T47D (cell line): ENCODE measurements at places on chromosomes 1 and 21.

GRCh38 chr1:53689736-53690326 is 49.1 kb downstream of the GLIS1 start:
- no peak for DNase-seq

- no peak for DNase-seq
Measured at GRCh38 chr1:201565771-201566528, 27.0 kb downstream of the NAV1 start.

GRCh38 chr1:37647281-37647680 is 12.6 kb upstream of the RSPO1 start:
- DNase-seq = peak; percentile 20

DNA sequence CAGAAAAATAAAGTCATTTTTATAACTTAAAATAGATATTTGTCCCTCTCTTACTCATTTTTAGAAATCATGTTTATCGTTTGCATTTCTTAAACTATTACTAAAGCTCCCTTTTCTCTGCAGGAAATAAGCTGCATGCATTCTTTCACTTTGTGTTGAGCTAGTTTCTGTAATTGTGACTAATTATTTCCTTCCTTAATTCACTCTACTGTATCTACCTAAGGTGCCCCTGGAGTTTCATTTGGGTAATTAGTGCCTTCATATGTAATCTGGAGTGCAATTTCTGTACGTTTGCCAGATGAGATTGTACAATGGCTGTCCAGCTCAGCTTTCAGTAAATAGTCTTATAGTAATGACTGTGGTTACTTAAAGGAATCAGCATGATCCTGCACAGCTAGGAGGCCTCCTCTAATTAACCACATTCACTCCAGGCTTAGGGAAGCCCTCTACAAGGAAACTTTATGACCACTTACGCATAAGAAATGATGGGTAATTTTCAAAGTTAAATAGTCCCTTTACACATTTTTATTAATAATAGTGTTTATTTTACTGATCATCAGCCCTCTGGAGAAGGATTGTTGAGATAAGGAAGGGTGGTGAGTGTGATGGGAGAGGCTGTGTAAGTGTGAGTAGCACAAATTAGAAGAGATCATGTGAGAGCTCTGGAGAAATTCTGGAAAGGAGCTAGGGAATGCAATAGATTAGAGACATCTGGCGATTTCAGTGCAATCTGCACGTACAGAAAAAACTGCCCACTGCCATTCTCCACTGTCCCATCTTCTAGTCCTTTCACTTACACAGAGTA is 86.8 kb downstream of the LRRC8C start:
- DNase-seq = no peak

GRCh38 chr1:102045752-102046151 is 49.0 kb upstream of the OLFM3 start:
- no peak for DNase-seq

DNA sequence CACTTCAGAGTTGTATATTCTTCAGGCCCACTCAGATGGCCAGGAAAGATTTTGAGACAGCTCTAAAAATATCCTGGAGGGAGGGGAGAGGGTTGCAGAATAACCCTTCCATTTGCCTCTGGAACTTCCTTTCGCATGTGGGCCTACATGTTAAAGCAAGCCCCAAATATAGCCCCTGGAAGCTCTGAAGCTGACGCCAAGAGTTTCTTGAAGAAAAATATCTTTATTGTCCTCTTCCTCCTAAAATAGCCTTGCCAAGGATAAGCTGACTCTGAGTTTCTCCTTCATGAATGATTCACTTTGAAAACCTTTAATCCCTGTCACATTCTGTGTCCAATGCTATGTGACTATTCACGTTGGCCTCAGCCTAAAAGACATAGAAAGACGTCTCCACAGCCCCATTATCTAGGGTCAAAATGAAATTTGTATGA is 6.4 kb downstream of the C1orf116 start:
- no peak for DNase-seq

DNA sequence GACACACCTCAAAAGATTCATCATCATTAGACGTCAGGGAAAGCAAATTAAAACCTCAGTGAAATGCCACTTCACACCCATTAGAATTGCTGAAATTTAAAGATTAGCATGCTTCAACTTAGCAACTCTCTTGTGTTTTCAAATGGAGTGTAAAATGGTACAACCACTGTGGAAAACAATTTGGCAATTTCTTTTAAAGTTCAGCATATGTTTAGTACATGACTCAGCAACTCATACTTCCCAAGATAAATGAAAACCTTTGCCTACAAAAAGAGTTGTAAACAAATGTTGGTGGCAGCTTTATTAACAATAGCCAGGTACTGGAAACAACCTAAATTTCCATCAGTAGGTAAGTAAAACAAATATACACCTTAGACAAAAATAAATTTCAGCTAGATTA is 42.7 kb downstream of the ST3GAL3 start:
- DNase-seq = no peak

GRCh38 chr1:78055565-78056132 is 9.9 kb downstream of the GIPC2 start:
- no peak for DNase-seq

GRCh38 chr1:89781494-89782126 is 39.2 kb upstream of the LRRC8D start:
- no peak for DNase-seq

- peak; percentile 33 for DNase-seq
Measured at GRCh38 chr21:33762803-33763581, 120.7 kb downstream of the ITSN1 start.

DNA sequence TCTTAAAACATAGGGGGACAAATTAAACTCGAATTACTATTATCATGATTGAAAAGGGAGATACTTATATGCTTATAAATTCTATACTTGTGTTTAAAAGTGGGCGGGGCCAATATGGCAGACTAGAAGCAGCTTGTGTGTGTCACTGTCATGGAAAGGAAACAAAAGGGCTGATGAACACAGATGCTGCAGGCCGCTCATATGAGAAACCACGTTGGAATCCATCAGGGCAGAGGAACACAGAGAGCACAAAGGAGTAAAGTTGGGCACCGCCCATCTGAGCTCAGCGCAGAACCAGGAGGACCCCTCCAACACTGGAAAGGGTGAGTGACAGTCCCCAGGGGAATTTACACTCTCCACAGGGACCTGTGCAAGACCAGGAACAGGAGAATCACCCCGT is 107.0 kb downstream of the SLC5A9 start:
- no peak for DNase-seq

DNA sequence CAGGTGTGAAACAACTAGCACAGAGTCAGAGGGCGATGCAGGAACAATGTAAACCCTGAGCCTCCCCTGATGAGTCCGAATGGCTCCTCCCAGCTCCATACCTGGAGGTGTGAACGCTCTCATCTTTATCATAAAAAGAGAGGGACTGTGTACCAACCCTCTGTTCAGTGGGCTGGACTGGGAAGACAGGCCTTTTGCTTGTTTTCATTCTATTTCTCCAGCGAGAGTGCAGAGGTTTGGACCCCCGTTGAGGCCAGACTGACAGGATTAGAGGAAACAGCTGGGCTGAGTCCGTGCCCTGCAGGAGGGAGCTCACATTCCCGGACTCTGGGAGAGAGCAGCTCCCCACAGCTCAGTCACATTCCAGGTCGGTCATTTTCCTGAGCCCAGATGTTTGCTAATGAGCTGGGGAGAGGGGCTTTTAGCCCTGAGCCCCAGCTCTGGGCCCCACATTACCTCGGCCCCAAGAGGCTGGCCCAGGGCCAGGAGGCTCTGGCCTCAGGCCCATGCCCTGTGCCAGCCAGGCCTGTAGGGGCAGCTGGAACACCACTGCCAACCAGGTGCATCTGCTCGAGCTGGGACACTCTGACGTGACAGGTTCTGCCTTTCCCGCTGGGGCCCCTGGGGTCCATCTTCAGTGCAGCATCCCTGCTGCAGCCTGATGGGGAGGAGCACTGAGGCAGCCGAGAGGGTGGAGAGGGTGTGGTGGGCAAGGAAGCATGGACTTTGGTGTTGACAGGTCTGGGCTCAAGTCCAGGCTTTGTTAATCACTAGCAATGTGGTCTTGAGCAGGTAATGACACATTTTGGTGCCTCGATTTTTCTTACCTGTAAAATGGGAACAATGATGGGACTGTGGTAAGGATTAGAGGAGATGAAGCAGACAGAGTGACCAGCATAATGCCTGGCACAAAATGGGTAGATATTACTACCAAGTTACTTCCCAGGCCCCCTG is 3.5 kb upstream of the NBL1 start:
- peak; percentile 42 for DNase-seq

GRCh38 chr1:151346082-151346768 is 827 bp downstream of the RFX5 start:
- no peak for DNase-seq

- no peak for DNase-seq
Measured at GRCh38 chr1:11198851-11199594, 9.9 kb downstream of the ANGPTL7 start.

DNA sequence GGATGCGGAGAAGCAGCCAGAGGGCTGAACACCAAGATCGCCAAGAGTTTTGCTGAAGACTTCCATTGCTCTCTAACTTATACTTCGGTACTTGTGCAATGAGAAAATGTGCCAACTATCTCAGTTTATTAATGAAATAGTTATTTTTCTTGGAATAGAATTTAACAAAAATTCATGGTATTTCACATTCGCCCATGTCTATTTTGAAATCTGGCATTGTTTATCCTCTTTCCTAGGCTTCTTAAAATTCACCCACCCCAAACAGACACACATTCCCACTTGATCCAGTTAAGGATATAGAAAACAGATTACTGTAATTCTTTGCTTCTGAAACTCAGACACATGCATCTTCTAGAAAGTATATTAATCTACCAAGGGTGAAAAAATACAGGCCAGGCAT is 56.3 kb upstream of the ADAMTS5 start:
- no peak for DNase-seq

DNA sequence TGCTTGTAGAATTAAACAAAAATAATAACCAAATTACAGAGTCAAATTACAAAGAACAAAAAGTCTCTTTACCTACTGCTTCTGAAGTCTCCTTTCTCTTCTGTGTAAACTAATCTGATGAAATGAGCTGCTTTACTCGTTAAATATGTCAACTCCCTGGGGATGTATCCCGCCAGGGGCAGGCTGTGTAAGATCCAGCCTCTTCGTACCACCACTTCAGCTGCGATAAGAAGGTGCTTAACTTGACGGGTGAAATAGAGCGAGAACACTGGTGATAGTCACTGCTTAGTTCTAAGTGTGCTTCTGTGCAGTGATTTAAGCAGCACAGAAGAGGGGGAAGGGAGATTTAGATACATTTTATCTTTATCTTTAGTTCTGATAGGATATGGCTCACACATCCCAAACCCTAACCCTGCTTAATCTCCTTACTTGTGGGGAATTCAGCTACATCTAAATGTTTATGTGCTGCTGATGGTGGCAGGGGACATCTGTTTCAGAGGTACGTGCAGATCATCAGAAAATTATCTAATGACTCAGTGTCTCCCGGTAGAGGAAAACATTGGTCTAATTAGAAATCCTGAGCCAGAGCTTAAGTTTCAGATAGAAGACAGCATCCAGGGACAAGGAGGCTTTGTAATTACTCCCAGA is 46.0 kb downstream of the RHOU start:
- DNase-seq = no peak

GRCh38 chr1:918353-918752 is 5.4 kb upstream of the SAMD11 start:
- DNase-seq = no peak

GRCh38 chr21:38268864-38269575 is 12.2 kb downstream of the KCNJ15 start:
- DNase-seq = no peak

- DNase-seq = no peak
Measured at GRCh38 chr1:52914463-52914862, 7.1 kb downstream of the ECHDC2 start.

- DNase-seq = no peak
Measured at GRCh38 chr1:192453360-192453992, 122.1 kb upstream of the RGS1 start.

GRCh38 chr1:215113776-215114153 is 31.2 kb downstream of the KCNK2 start:
- no peak for DNase-seq

GRCh38 chr1:69058454-69058853 is 509.3 kb upstream of the LRRC7 start:
- DNase-seq = no peak

DNA sequence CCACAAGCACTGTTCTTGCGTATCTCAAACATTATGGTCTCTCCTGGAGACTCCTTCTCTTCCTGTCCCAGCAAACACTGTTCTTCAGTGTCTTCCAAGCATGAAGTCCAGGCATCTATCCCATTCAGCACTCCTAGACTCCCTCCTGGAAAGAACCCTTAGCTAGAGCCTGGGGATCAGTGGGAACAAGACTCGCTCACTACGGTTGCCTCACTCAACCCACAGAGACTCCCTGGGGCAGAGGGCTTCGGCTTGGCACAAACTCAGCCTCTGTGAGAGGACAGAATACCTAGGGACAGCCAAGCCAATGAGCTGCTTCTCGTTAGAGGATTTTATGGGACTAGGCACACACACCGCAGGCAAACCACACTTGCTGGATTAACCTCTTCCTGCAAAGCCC is 86.5 kb upstream of the IPO9 start:
- DNase-seq = no peak

DNA sequence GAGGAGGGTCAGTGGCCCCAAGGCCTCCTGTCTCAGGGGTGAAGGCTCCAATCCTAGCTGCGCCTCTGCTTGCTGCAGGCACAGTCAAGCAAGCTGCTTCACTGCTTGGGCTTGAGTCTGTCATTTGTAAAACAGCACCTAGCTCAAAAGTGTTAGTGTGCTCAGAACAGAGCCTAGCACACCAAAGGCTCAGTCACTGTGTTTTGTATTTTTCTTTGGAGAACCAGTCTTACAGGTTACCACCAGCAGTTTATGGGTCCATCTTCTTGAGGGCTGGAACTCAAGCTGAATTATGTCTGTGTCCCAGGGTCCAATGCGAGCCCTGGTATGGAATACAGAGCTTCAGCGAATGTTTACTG is 113.6 kb downstream of the DMRTB1 start:
- DNase-seq = peak; percentile 25

GRCh38 chr1:111961016-111961415 is 28.5 kb downstream of the KCND3 start:
- no peak for DNase-seq

- no peak for DNase-seq
Measured at GRCh38 chr1:174967845-174968705, 31.7 kb upstream of the CACYBP start.

DNA sequence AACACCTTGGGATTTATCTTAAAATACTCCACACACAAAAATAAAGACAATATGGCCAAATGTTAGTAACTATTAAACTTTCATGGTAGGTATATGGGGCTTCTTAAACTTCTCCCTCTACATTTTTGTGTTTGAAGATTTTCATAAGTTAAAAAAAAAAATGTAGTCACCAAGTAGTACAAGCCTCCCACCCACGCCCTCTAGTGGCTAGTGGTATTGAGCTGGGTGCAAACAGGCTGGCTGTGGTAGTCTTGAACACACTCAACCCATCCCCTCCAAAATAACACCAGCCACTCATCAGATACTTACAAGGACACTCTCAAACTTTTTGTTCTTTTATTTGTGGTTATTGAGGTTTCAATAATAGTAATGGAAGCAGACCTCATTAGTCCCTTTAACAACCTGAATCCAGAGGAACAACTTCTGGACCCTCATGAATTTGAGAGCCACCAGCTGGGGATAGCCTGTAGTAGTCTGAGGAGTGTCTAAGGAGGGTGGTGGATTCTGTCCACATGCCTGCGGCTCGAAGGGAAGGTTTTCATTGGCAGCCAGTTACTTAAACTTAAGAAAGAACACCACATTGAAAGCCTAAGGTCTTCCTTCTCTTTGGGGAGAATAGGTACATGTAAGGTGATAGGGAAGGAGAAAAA is 15.6 kb downstream of the RD3 start:
- DNase-seq = peak; percentile 82
